ENCODE measurements at places on chromosomes 2 and 18.

- no peak for DNase-seq
Measured at GRCh38 chr2:27096748-27097297, 10.3 kb downstream of the KHK start.

- no peak for DNase-seq
Measured at GRCh38 chr2:191149391-191149790, 1.4 kb downstream of the STAT4 start.

DNA sequence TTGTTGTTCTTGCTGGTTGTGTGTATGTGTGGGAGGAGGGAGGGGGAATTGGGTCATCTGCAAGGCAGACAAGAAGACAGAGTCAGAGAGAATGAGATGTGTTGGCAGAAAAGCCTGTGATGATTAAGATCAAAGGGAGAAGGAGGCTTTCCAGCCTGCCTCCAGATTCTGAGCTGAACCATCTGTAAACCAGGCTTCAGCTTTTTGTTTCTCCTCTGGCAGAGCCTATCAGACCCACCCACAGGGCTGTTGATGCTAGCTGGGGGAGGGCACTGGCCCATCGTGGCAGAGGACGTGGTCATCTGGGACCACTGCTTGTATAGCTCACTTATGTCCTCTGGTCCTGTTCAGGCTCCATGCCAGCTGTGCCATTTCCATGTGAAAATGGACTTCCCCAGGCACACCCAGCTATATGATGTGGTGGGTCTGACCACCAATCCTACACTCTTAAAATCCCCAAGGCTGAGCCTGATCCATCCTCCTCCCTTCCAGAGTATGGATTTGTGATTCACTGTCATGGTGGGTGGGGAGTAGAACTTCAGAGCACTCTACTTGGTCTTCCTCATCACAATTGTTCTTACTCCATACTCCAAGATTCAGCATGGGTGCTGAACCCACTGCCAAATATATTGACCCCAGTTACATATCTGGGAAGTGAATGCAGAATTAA, 27.8 kb upstream of the COL6A3 start:
- DNase-seq, result no peak

- DNase-seq, result no peak
Measured at GRCh38 chr2:238336151-238336550, 15.8 kb downstream of the TRAF3IP1 start.

- DNase-seq, result no peak
Measured at GRCh38 chr18:45525301-45525700, 90.0 kb upstream of the SLC14A2 start.

DNA sequence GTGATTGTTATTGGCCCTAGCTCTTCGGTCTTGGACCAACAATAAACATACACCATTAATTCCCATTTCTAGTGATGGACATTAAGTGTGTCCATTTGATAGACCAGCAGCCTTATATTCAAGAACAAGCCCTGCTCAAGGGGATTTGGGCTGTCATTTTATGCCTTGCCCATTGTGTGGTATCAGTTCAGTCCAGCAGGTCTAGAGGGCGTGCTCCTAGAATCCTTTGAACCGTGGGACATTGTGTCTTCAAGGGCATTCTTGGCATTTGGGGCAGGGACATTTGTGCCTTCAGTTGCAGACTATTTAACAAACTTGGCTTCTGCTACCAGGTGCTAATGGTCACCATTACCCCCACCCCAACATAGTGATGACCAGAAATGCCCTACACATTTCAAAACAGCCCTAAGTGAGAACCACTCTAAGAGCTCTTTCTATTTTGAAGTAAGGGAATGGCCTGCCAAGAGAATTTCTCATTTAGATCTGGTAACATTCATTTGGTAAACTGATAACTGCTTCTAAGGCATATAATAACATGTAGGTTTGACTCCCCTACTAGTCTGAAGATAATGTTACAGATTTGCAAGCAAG, 284.7 kb downstream of the ALPK2 start:
- no peak for DNase-seq

DNA sequence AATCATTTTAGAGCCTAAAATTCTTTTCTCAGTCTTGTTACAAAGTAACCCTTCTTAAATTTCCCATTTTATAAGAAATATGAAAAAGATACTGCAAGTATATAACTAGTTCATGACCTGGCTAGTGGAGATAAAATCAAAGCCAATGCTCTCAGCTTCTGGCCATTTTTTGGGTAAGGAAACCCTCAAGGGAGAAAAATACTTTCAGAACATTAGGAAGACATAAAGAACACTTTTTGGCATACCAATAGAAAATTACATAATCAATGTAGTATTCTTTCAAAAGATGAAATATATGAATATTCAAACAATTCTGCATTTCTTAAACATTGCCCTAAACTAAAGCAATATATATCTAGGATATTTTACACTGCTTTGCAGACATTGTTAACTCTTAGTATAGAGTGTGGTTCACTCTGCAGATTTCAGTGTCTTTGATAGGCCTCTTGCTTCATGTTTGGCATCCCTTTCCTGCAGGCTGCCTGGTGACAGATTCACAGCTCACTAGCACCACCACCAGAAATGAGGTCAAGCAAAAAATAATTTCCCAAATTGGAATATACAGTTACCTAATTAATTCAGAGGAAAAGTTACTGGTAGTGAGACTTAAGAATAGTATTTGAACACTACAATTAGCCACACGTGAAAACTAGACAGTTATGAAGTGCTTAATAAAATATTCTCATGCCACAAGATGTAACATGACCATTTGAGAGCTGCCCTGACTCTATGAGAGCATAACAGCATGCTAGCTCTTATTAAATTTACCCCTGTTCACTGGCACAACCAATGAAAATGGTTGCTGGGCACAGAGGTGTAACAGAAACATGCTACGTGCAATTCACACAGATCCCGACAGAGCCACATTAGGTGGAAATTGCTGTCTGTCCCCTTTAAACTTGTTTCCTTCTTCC, 36.0 kb downstream of the PAIP2B start:
- no peak for DNase-seq

DNA sequence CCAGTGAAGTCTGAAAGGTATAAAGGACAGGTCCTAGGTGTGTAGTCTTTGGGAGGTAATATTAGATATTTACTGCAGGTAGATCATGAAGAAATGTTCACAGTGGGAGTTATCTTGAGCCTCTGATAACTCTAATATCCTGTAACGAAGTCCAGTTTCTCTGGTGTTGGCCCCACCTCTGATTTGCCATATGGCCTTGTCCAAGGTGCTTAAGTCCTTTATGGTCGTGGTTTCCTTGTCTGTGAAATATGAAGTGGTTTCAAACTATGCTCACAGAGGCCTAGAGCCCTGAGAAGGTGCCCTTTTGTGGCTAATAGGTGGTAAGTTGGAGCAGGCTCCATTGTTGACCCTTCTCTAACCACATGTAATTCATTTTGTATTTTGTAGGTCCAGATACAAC, 190.7 kb downstream of the ICOS start:
- no peak for DNase-seq

- DNase-seq, result no peak
Measured at GRCh38 chr18:42977982-42978637, 137.4 kb downstream of the RIT2 start.

GRCh38 chr2:224561234-224562005, 23.7 kb downstream of the CUL3 start:
- DNase-seq, result no peak

DNA sequence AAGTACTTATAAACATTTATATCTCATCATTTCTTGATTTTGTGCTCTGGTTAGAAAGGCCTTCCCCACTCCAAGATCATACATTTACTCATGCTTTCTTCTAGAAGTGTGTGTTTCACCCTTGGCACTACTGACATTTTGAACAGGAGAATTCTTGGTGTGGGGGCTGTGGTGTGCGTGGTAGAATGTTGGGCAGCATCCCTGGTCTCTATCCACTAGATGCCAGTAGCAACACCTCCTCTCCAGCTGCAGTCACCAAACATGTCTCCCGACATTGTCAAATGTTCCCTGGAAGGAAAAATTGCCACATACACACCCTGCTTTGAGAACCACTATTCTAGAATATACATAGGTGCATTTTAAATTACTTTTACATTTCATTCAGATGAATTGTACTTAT, 8.7 kb upstream of the TGIF1 start:
- no peak for DNase-seq

- no peak for DNase-seq
Measured at GRCh38 chr18:65924904-65925303, 174.1 kb downstream of the CDH7 start.

GRCh38 chr2:76157531-76157930, 446.8 kb upstream of the GCFC2 start:
- DNase-seq, result no peak

DNA sequence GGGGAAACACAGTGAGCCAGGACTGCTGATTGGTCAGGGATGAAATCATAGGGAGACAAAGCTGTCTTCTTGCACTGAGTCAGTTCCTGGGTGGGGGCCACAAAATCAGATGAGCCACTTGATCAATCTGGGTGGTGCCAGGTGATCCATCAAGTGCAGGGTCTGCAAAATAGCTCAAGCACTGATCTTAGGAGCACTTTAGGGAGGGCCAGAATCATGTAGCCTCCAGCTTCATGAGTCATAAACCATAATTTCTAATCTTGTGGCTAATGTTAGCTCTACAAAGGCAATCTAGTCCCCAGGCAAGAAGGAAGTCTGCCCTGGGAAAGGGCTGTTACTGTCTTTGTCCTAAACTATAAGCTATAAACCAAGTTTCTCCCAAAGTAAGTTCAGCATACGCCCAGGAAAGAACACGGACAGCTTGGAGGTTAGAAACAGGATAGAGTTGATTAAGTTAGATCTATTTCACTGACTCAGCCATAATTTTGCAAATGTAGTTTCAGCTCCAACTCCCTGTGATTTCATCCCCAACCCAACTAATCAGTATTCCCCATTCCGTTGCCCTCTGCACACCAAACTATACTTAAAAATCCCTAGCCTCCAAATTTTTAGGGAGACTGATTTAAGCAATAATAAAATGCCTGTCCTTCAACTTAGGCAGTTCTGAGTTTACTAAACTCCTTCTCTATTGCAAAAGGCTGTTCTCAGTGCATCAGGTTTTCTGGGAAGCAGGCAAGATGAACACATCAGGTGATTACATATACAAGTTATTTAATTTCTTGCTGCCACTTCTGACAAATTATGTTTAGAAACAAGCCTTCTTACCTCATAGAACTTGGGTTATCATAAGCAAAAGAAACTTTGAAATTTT, 226.9 kb upstream of the SPOPL start:
- DNase-seq, result no peak

GRCh38 chr2:78775291-78775690, 250.2 kb upstream of the REG3G start:
- DNase-seq, result no peak

GRCh38 chr2:42124011-42124785, 45.0 kb upstream of the EML4 start:
- no peak for DNase-seq

GRCh38 chr2:219071131-219071816, 10.6 kb upstream of the IHH start:
- DNase-seq, result no peak

- DNase-seq, result no peak
Measured at GRCh38 chr2:170353723-170354122, 175.8 kb downstream of the MYO3B start.

GRCh38 chr18:76764291-76764901, 58.0 kb upstream of the ZNF236 start:
- no peak for DNase-seq

- DNase-seq, result no peak
Measured at GRCh38 chr18:60975420-60975819, 357.8 kb upstream of the CDH20 start.

DNA sequence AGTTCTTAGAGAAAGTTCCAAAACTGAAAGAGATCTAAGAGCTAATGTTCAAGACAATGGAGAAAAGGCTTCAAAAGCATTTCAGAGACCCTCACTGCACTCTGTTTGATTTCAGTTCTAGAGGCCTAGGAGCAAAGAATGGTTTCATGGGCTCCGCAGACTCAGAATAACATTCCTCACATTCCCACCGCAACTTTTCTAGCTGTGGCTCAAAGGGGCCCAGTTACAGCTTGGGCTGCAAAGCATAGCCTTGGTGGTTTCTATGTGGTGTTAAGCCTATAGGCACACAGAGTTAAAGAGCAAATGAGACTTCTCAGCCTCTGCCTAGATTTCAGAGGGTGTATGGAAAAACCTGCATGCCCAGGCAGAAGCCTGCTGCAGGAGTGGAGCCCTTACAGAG, 73.0 kb downstream of the FSIP2 start:
- no peak for DNase-seq

DNA sequence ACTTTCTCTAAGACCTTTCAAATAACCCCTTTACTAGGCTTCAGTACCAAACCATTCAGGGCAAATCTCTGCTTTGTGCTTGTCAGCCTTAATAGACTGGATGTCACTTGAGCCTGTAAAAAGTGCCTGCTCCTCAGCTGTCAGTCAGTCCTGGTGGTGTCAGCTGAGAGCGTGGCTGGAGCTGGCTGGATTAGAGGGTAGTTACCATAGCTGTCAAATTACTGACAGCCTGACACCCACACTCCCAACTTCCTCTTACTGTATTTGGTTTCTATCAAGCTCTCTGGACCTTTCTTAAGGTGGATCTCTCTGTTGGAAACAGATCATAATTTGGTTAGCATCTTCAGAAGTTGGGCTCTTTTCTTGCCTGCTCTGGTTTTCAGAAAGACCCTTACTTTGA, 371.4 kb upstream of the ATP5MC3 start:
- DNase-seq, result no peak

- no peak for DNase-seq
Measured at GRCh38 chr2:98693477-98693876, 37.5 kb downstream of the MGAT4A start.

DNA sequence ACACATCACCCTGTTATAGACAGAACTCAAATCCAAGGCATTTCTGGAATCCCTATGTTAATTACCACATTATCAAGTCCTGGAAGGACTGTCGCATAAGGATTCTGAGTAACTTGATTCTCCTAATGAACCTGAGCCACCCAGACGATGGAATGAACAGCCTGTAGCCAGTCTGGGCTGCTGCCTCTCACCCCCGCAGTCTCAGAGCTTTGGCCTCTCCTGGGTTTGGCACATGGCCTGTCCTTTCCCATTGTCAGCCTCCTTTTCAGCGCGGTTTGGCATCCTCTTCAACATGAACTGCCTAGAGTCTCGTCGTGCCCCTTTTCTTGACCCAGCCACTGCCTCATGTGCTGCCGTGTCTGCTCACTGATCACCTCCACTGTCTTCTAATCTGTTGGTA, 147.6 kb downstream of the SLC8A1 start:
- DNase-seq, result no peak

- no peak for DNase-seq
Measured at GRCh38 chr2:74739129-74739528, 85.1 kb downstream of the SEMA4F start.

- DNase-seq, result no peak
Measured at GRCh38 chr2:18950361-18950851, 361.0 kb upstream of the NT5C1B start.

- no peak for DNase-seq
Measured at GRCh38 chr2:239467281-239467955, 66.6 kb upstream of the HDAC4 start.

- no peak for DNase-seq
Measured at GRCh38 chr2:238793306-238793705, 54.6 kb upstream of the TWIST2 start.

DNA sequence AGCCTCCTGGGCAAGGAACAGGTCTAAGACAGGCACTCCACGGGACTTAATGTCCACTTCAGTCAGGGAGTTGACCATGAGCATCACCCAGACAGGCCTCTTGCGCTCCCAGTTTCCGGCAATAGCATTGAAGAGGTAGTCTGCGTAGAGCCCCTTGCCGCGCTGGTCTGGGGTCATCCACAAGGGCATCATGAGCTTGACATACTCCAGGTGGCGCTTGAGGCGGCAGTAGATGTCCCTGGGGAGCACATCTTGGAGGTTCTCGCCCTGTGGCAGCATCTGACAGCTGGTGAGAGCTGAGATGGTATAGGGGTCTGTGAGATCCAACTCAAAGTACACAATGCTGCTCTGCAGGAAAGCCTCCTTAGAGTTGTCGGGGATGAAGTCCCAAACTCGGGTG, 10.6 kb downstream of the TRABD2A start:
- DNase-seq, result no peak

- no peak for DNase-seq
Measured at GRCh38 chr2:102208774-102209173, 22.0 kb downstream of the IL1RL2 start.
